Progenitor cell of endocrine pancreas (in vitro differentiated cells): ENCODE measurements at places on chromosomes 13 and 19.

DNA sequence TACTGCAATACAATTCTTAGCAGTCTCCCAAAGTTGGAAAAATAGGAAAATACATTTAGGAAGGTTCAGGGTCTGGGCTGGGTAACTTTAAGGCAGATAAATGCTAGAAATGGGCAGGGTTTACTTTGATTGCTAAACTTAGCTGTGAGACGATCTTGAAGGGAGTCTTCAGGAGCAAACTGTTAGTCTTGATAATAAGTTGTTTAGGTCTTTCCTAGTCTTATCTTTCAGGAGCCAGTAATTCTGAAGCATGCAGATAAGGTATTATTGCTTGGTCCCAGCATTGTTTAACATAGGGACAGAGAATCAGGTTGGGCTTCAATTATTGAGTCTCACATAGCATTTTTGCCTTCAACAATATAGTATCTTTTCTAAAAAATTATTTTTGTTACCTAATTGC, 262.4 kb upstream of the MIR17HG start:
- no peak for DNase-seq

DNA sequence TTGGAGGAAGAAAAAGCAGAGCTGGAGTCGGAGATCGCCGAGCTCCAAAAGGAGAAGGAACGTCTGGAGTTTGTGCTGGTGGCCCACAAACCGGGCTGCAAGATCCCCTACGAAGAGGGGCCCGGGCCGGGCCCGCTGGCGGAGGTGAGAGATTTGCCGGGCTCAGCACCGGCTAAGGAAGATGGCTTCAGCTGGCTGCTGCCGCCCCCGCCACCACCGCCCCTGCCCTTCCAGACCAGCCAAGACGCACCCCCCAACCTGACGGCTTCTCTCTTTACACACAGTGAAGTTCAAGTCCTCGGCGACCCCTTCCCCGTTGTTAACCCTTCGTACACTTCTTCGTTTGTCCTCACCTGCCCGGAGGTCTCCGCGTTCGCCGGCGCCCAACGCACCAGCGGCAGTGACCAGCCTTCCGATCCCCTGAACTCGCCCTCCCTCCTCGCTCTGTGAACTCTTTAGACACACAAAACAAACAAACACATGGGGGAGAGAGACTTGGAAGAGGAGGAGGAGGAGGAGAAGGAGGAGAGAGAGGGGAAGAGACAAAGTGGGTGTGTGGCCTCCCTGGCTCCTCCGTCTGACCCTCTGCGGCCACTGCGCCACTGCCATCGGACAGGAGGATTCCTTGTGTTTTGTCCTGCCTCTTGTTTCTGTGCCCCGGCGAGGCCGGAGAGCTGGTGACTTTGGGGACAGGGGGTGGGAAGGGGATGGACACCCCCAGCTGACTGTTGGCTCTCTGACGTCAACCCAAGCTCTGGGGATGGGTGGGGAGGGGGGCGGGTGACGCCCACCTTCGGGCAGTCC, 5.0 kb downstream of the FOSB start:
- DNase-seq = no peak

- no peak for DNase-seq
Observed at GRCh38 chr13:114257014-114257413, 22.3 kb downstream of the CDC16 start.

DNA sequence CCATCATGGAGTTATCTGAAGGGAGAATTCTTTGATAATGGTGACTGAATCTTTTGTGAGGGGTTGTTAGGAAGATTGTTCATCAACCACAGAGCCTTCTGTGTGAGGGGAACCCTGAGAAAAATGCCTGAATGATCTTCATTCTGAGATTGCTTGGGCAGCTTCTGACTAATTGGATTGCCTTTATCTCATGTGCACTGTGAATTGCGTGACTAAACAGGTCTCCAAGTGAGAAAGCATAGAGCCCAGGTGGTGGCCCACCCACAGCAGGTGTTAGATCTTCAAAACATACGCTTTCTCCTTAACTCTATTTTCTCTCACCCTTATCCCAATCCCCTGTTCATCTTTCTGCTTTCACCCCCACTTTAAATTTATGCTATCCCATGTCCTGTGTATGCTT, 58.3 kb downstream of the DOCK9 start:
- no peak for DNase-seq

GRCh38 chr13:31267126-31267784, 67.5 kb downstream of the B3GLCT start:
- no peak for DNase-seq
